ENCODE measurements at places on chromosomes 4 and X. TPM values are rescaled to one million over a fixed set of nuclear protein-coding genes. Genes with fewer than 3 reads are reported as not detected.
A peak's percentile ranks its signal among the peaks of the same experiment; 100 is the strongest.

PNMA3 gene
- polyA plus RNA-seq, result 65.1 TPM

F9 gene
- not detected for polyA plus RNA-seq

SETD7 gene
- polyA plus RNA-seq, result 6.1 TPM

FHIP1A gene
- polyA plus RNA-seq, result 5.0 TPM

PCDH18 gene
- polyA plus RNA-seq, result 39.0 TPM

GPR173 gene
- polyA plus RNA-seq, result 7.8 TPM

SPACA5 gene
- not detected for polyA plus RNA-seq

ASB12 gene
- polyA plus RNA-seq, result 0.52 TPM

SOWAHB gene
- 3.9 TPM for polyA plus RNA-seq

ELF2 gene
- 42.4 TPM for polyA plus RNA-seq

FOXR2 gene
- 0.22 TPM for polyA plus RNA-seq

- H3K4me1 ChIP-seq, result no peaks in the 10 kb centered on the region
- no peak overlapping the region for H3K4me3 ChIP-seq
- no peaks in the 10 kb centered on the region for H3K36me3 ChIP-seq
- no peak overlapping the region for H3K27ac ChIP-seq
- no peaks in the 10 kb centered on the region for H3K27me3 ChIP-seq
These were observed 178.2 kb downstream of the RTL9 start for GRCh38 chrX:110536816-110537215.

DNA sequence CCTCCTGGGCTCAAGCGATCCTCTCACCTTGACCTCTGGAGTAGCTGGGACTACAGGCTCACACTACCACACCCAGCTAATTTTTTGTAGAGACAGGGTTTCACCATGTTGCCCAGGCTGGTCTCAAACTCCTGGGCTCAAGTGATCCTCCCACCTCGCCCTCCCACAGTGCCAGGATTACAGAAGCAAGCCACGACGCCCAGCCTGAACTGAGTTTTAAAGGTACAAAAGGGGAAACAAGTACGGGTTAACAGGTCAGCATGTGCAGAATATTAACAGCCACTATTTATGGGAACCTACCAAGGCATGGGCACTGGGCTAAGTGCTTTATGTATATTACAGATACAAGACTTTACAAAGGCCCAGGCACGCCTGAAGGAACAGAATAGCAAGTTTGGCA lies 164.3 kb upstream of the GPC4 start:
- H3K4me3 ChIP-seq, result no peak overlapping the region
- H3K27ac ChIP-seq, result no peak overlapping the region
- no peaks in the 10 kb centered on the region for H3K27me3 ChIP-seq
- DNase-seq, result no peak
- H3K36me3 ChIP-seq, result no peaks in the 10 kb centered on the region

GRCh38 chr4:74534936-74535335 lies 90.0 kb downstream of the AREG start:
- no peak overlapping the region for H3K4me3 ChIP-seq
- peaks cover 22% of the 10 kb centered on the region for H3K4me1 ChIP-seq
- H3K27ac ChIP-seq, result peak overlapping the region; percentile 76
- H3K36me3 ChIP-seq, result no peaks in the 10 kb centered on the region
- H3K27me3 ChIP-seq, result no peaks in the 10 kb centered on the region
- DNase-seq, result peak; percentile 23

DNA sequence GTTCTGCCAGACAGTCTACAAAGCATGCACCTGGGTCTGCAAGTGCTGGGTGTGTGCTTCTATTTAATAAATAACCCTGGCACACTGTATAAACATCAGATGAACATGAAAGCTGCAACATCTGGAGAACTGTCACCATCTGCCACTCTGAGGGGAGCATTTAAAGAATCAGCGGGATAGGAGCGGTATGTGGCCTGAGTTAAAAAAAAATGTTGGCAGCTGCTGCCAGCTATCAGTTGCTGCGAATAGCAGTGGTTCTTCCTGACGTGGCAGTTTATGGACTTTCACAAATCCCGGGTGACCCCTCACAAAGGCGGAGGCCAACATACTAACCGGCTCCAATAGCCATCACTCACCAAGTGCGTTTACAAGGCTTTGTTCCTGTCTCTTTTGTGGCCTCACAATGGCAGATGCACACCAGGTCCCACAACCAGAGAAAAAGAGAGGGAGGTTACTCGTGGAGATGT lies 95.1 kb downstream of the RASL11B start:
- no peaks in the 10 kb centered on the region for H3K36me3 ChIP-seq
- no peak overlapping the region for H3K4me3 ChIP-seq
- H3K27ac ChIP-seq, result no peak overlapping the region
- peaks cover 22% of the 10 kb centered on the region for H3K4me1 ChIP-seq

- no peaks in the 10 kb centered on the region for H3K4me1 ChIP-seq
- no peak overlapping the region for H3K4me3 ChIP-seq
- H3K36me3 ChIP-seq, result no peaks in the 10 kb centered on the region
- H3K27me3 ChIP-seq, result no peaks in the 10 kb centered on the region
These were observed 111.2 kb upstream of the GALNT7 start for GRCh38 chr4:173057442-173057841.

GRCh38 chr4:145840162-145840768 lies 98.4 kb downstream of the ZNF827 start:
- H3K27ac ChIP-seq, result no peak overlapping the region
- DNase-seq, result no peak
- H3K4me1 ChIP-seq, result no peaks in the 10 kb centered on the region

DNA sequence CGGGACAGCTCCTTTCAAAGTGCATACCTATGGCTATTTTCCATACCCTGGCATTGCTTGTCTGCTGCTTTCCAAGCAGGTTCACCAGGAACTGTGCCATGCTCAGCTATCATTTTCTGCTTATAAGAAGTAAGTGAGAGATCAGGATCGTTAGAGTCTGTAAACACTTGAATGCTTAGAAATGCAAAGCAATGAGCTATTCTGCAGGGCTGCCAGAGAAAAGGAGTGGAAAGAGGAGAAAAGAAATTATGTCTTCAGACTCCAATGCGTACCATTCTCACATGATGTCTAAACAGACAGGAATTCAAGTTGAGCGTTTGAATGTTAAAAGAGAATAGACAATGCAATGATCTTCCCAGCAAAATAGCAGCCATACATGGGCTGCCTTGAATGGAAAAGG lies 245.5 kb upstream of the SLC7A11 start:
- H3K36me3 ChIP-seq, result no peaks in the 10 kb centered on the region
- H3K27ac ChIP-seq, result no peak overlapping the region
- DNase-seq, result no peak
- H3K4me1 ChIP-seq, result no peaks in the 10 kb centered on the region
- no peak overlapping the region for H3K4me3 ChIP-seq

GRCh38 chrX:40402831-40403533 lies 177.8 kb upstream of the ATP6AP2 start:
- H3K27ac ChIP-seq, result peak overlapping the region; percentile 75
- no peaks in the 10 kb centered on the region for H3K36me3 ChIP-seq
- DNase-seq, result peak; percentile 53
- peak overlapping the region; percentile 11 for H3K4me3 ChIP-seq

DNA sequence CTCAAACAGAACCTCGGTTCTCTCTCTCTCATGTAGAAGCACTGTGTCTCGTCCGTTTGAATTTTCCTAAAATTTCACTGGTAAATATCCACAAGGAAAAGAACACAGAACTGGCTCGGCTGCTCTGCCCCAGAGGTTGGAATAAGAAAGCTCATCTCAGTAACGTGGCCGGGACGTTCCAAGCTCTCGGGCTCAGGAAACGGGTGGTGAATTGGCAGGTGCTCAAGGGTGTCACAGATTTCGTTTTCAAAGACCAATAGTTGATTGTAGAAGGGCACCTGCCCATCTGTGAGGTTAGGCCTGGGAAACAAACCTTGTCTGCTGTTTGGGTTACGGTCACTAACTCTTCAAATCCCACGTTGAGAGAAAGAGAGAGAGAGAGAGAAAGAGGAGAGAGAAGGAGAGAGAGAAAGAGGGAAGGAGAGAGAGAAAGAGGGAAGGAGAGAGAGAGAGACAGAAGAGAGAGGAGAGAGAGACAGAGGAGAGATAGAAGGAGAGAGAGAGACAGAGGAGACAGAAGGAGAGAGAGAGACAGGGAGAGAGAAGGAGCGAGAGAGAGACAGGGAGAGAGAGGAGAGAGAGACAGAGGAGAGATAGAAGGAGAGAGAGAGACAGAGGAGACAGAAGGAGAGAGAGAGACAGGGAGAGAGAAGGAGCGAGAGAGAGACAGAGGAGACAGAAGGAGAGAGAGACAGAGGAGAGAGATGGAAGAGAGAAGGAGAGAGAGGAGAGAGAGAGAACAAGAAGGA lies 106.6 kb downstream of the CRLF2 start:
- no peaks in the 10 kb centered on the region for H3K27me3 ChIP-seq
- no peak overlapping the region for H3K27ac ChIP-seq
- DNase-seq, result no peak
- H3K36me3 ChIP-seq, result no peaks in the 10 kb centered on the region
- H3K4me1 ChIP-seq, result no peaks in the 10 kb centered on the region

GRCh38 chr4:178086320-178086719 lies 644.1 kb upstream of the AGA start:
- H3K27me3 ChIP-seq, result no peaks in the 10 kb centered on the region
- H3K27ac ChIP-seq, result no peak overlapping the region
- H3K36me3 ChIP-seq, result no peaks in the 10 kb centered on the region
- H3K4me1 ChIP-seq, result no peaks in the 10 kb centered on the region
- DNase-seq, result peak; percentile 50

DNA sequence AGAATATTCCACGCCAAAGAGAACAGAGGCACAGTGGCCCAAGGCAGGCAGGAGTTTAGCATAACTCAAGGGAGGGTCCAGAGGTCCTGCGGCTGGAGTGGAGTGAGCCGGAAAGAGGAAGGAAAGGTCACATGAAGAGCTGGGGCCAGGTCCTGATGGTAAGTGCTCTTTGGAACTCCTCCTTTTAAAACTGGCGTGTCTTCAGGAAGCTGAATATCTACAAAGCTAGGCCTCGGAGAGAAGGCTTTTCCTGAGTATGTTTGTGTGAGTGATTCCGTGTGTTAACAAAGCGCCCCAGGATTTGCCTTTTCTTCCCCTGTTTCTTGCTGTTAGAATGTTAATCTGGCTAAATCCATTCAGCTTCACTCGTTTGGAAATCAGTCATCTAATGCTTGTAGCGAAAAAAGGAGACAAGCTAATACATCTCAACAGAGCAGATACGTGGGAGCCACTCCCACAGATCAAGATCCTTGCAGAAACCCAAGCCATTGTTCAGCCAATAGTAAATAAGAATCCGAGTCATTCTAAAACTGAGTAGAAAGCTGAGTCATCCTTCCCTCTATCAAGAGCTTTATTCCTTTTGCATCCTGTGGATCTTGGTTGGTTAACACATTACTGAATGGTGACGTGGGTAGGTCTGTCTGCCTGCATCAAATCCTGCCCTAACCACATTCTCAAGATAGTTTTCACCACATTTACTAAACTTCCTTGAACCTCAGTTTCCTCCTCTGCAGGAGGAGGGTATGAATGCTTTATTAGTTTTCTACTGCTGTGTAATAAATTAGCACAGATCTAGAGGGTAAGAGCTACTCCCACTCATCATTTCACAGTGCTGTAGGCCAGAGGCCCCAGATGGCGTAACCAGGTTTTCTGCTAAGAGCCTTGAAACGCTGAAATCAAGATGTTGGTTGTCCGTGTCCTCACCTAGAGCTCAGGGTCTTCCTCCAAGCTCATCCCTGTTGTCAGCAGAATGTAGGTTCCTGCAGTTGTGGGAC lies 43.2 kb upstream of the RBM47 start:
- no peak overlapping the region for H3K4me3 ChIP-seq
- peaks cover 2% of the 10 kb centered on the region for H3K4me1 ChIP-seq
- no peaks in the 10 kb centered on the region for H3K27me3 ChIP-seq
- H3K36me3 ChIP-seq, result no peaks in the 10 kb centered on the region
- H3K27ac ChIP-seq, result peak overlapping the region; percentile 16
- DNase-seq, result peak; percentile 42

GRCh38 chrX:22026731-22027130 lies 5.4 kb upstream of the PHEX start:
- H3K4me3 ChIP-seq, result no peak overlapping the region
- H3K4me1 ChIP-seq, result peaks cover 6% of the 10 kb centered on the region
- no peak for DNase-seq
- no peaks in the 10 kb centered on the region for H3K27me3 ChIP-seq
- H3K27ac ChIP-seq, result no peak overlapping the region

- H3K27me3 ChIP-seq, result no peaks in the 10 kb centered on the region
- H3K36me3 ChIP-seq, result no peaks in the 10 kb centered on the region
- no peak overlapping the region for H3K27ac ChIP-seq
- H3K4me1 ChIP-seq, result no peaks in the 10 kb centered on the region
These were observed 1825.7 kb upstream of the ADGRL3 start for GRCh38 chr4:59374416-59374815.

DNA sequence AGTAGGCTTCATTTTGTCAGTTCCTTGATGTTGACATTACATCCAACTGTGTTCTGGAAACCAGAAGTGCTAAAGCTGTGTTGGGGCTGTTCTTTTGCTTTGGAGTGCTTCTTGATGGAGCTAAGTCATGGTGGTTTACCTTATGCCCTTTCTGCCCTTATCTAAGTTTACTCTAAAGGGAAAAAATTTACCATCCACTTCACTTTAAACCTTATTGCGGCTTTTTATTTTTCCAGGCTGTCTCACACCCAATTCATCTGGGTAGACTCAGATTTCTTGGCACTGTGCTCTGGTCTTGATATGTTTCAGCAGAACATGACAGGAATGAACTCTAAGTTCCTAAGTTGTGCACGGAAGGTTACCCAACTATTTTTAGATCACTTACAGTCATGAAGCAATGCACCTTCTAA lies 104.7 kb upstream of the TTC29 start:
- H3K36me3 ChIP-seq, result no peaks in the 10 kb centered on the region
- no peaks in the 10 kb centered on the region for H3K27me3 ChIP-seq
- H3K4me1 ChIP-seq, result no peaks in the 10 kb centered on the region
- no peak for DNase-seq

DNA sequence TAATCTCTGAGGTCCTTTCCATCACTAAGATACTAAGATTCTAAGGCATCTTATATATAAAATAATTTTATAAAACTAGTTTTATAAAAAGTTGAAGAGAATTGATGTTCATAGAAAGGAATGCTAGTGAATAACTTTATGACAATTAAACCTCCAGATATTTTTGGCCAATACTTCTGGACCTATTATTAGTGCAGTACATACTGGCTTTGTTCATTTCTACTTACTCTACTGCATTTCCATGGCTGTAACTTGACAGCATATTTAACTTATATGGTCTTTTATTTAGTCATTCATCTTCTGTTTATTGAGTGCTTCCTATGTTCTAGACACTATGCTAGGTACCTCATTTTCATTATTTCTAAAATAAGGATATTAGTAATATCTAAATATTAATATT lies 6.8 kb upstream of the USP53 start:
- no peak overlapping the region for H3K27ac ChIP-seq
- no peak for DNase-seq
- no peaks in the 10 kb centered on the region for H3K27me3 ChIP-seq
- no peaks in the 10 kb centered on the region for H3K36me3 ChIP-seq
- no peak overlapping the region for H3K4me3 ChIP-seq

GRCh38 chr4:186704057-186704456 lies 19.6 kb downstream of the FAT1 start:
- H3K4me1 ChIP-seq, result peaks cover 23% of the 10 kb centered on the region
- H3K36me3 ChIP-seq, result peaks cover 53% of the 10 kb centered on the region
- no peaks in the 10 kb centered on the region for H3K27me3 ChIP-seq
- no peak for DNase-seq
- H3K4me3 ChIP-seq, result no peak overlapping the region
